ENCODE measurements at places on chromosomes 13 and 19.

DNA sequence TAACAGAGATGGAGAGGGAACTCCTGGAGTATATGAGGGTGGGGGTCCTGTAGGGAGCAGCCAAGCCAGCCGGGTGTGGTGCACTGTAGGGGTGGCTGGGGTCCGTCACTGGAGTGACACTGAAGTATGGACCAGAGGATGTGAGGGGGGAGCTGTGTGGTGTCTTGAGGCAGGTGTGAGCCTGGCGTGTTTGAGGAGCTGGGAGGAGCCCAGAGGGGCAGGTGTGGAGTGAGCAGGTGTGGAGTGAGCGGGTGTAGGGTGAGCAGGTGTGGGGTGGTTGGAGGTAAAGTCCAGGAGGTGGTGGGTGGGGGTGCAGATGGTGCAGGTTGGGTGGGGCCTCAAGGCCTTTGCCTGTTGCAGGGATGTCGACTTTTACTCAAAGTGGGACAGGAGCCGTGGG lies 5.9 kb downstream of the B3GNT8 start:
- DNase-seq = no peak

- DNase-seq = no peak
Measured at GRCh38 chr13:35014606-35015213, 72.6 kb downstream of the NBEA start.

DNA sequence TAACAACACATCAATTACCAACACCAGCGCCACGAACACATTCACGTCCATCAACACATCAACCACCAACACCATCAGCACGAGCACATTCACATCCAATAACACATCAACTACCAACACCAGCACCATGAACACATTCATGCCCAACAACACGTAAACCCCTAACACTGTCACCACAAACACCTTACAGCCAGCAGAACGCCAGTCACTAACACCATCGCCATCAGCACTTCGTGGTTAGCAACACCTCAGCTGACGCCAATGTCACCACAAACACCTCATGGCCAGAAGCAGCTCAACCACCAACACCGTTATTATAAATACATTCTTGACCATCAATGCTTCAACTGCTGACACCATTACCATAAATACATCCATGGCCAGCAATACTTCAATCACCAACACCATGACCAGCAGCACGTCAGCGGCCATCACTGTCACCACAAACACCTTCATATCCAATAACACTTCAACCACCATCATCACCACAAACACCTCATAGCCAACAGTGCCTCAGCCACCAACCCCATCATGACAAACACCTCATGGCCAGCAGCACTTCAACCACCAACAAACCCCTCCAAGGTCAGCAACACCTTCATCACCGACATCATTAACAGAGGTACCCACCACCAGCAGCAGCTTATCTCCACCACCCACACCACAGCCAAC lies 9.4 kb downstream of the FCER2 start:
- no peak for DNase-seq

- no peak for DNase-seq
Measured at GRCh38 chr13:94198681-94199080, 280.8 kb downstream of the DCT start.

- no peak for DNase-seq
Measured at GRCh38 chr13:22169473-22169872, 498.6 kb downstream of the FGF9 start.

DNA sequence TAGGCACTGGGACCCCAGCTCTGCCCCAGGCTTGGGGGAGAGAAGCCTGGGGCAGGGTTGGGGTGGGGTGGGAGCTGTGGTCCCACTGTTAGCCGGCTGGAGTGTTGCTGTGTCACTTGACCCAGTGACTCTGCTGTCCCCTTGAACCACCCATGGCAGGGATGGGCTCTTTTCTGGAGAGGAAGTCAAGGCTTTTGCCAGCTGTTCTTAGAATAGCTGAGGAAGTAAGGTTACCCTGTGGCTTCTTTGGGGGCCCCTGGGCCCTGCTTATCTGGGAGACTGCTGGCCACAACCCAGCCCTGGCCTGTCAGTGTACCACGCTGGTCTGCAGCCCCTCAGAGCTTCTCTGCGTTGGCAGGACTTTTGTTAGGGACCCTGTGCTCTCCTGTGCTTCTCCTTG lies 9.1 kb downstream of the PNPLA6 start:
- no peak for DNase-seq

- no peak for DNase-seq
Measured at GRCh38 chr19:42242069-42242511, 312 bp downstream of the GSK3A start.

DNA sequence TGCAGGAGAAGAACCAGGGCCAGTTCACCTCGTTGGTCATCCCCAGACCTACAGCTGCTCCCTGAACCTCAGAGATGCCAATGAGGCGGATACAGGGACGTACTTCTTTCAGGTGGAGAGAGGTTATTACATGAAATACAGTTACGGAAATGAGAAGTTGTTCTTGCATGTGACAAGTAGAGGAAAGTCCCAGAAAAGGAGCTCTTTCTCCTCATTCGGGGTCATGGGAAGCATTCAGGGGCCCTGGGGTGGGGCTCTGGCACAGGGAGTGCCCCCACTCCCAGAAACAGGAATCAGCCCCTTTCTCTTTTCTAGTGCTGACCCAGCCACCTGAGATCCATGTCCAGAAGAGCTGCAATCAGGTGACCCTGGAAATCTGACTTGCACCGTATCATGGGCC lies 4.5 kb upstream of the SIGLEC9 start:
- no peak for DNase-seq

- no peak for DNase-seq
Measured at GRCh38 chr19:38009650-38010242, 102.7 kb downstream of the SIPA1L3 start.

- DNase-seq = no peak
Measured at GRCh38 chr13:35818633-35819067, 312.5 kb downstream of the DCLK1 start.

DNA sequence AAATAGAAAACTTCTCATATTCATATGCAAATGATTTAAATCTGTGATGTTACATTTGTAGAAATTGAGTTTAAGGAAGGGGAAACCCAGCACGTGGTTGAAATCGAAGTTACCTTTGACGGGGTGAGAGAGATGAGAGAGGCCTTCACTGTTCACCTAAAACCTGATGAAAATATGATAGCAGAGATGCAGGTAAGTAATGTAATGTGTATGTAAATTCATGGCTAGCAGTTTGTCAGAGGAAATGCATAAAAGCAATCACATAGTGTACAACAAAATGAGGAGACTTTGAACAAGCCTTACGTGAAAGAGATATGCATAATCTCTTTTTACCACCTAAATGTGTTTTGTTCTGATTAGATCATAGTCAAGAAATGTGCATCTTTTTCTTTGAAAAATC lies 134.6 kb downstream of the STOML3 start:
- DNase-seq = no peak

GRCh38 chr19:35063940-35064818 lies 22.7 kb downstream of the HPN start:
- DNase-seq = no peak

- DNase-seq = no peak
Measured at GRCh38 chr19:306151-306900, 15.1 kb upstream of the PLPP2 start.

GRCh38 chr13:111396457-111396856 lies 76.0 kb downstream of the TEX29 start:
- peak; percentile 82 for DNase-seq

DNA sequence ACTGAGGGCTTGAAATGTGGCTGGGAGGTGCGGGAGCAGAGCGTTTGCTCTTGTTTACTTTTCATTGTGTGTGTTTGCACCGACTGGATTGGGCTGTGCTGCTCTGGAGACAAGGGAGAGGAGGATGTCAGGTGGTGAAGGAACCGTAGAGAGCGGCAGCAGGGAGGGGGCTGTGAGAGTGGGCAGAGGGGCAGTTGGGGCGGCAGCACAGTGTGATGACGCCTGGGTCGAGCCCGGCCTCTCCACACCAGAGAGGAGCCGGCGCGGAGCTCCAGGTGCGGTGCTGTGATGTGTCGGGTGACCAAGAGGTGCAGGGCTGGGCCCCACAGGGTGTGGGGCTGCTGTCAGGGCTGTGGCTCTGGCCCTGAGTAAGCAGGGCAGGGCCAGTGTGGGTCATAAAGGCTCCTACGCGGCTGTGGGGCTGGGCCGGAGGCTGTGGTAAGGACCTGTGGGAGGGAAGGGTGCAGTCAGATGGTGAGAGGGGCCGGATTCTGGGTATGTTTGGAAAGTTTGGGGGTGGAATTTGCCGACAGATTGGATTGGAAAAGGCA lies 10.5 kb downstream of the NAXD start:
- DNase-seq = no peak

DNA sequence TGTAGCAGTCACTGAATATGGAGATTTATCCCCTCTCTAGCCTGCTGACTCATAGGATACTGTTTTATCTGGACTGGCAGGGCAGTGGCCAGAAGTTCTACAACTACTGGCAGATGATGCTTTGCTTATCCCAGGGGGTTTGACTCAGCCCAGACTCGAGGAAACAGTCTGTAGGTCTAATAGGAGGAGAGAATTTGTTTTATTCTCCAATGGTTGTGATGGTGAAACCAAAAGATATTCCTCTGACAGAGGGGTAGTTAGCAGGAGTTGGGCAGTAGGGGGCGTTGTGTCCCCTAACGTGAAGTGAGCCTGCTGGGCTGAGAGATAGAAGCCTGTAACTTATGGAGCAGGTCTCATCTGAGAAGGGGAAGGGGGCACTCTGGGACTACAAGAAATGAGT lies 74.9 kb downstream of the WTIP start:
- DNase-seq = no peak

GRCh38 chr13:101025925-101026324 lies 351.3 kb upstream of the TMTC4 start:
- no peak for DNase-seq

DNA sequence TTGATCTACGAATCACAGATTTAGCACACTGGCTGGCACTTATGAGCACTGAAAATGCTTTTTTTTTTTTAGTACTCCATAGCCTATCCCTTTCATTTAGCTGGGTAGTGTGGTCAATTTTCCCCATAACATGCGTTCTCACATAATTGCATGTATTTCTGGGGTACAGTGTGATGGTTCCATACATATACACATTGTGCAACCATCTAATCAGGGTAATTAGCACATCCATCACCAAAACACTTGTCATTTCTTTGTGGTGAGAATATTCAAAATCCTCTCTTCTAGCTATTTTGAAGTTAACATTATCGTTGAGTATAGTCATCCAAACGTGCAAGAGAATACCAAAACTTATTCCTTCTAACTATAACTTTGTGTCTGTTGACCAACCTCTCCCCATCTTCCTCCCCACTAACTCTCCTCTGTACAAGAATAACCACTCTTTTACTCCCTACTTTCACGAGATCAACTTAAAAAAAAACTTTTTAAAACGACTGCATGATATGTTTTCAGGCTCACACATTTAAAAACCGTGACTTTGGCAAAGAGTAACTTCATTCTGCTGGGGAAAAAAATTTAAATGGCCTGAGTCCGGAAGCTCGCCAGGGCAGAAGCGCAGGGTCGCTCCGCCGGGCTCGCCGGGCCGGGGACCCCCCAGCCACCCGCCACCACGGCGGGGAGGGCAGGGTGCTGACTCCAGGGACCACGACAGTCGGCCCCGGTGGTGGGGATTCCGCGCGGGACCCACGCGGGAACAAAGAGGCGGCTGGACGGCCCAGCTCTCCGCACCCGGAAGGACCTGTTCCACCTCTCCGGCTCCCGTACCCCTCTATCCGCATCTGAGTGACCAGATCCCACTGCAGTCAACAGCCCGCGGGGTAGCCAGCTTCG lies 868 bp upstream of the UBAC2 start:
- DNase-seq = no peak

DNA sequence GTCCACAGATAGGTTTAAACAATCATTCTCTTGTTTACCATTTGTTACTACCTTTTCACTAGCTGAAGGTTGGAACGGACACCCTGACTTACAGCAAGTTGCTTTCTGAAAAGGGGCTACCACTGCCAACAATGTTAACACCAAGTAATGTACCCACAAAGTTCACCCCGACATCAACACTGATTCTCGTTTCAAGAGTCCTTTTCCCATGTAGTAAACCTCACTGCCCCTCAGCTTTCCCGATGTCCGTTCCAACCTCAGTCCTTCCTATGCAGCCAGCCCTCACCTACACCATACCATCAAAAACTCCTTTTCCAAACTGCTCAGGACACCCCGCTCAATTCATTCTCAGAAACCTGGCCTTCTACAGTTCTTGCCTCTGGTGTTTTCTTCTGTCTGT lies 29.0 kb downstream of the PEG3 start:
- DNase-seq = no peak

DNA sequence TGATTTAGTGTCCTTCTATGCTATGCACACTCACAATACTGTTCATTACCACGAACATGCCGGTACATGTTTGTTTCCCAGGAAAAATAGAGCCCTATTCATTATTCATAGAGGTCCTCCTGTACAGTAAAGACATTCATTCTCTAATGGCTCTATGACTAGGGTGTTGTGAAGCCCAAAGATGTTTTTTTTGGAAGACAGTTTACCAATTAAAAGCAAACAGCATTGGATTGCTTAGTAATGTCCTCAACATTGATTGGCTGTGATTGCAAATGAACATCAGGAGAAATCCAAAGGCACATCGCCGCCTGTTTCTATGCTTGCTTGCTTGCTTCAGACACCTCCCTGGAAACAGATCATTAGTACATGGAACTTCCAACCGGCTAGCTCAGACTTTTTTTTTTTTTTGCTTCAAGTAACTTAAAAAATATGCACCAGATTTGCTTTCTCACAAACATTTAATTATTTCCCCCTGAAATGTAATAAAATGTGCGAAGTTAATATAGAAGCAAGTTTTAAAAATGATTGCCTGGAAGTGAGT lies 8.8 kb upstream of the GPC6 start:
- DNase-seq = no peak

DNA sequence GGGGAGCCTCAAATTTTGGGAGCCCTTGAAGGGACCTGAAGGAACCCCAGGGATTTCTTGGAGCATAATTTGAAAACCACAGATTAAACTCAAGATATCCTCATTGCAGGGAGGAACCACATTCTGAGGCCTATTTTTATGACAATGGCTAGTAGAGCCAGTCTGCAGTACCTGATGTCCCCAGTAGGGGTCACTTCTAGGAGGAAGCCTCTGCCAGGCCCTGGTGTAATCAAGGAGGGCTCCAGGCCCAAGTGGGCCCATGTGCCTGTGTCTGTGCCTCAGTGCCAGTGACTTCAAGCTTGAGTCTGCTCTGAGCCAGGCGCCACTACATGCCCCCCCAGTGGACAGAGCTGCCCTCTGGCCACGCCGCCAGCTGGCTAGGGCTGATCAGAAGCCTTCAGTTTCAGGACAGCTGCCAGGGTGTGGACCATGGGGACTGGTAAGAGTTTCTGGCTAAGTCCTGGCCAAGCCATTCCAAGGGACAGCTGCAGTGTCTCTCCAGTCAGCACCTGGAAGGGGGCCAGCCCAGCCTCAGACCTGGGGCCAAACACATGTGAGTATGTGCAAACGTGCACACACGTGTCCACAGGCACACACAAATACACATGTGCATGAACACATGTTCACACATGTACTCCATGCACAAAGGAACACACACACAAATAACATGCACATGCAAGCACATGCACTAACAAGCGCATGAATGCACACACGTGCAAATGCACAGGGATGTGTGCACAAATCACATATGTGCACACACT lies 20.5 kb upstream of the SLC7A10 start:
- DNase-seq = no peak
